T-helper 1 cell treated with Interleukin-12 subunit alpha and Interleukin-12 subunit beta and Interleukin-4 antibody, amounts not matched to agents 30 ng/mL and 1 ng/mL, for 36 hours (primary cell): ENCODE measurements at places on chromosomes 12 and 14. TPM values are rescaled to one million over a fixed set of nuclear protein-coding genes. Genes with fewer than 3 reads are reported as not detected.

Gene SSPN
- not detected in 2 replicates for total RNA-seq

Gene CCDC60
- not detected in 2 replicates for total RNA-seq

Gene IAPP
- total RNA-seq, result not detected in 2 replicates

Gene POLE2
- 23.9 and 25.5 TPM in 2 replicates for total RNA-seq

Gene TAS2R30
- 4.2 and 5.4 TPM in 2 replicates for total RNA-seq

Gene AP1G2
- 254 and 259 TPM in 2 replicates for total RNA-seq

Gene AJUBA
- total RNA-seq, result 0.74 and 1.9 TPM in 2 replicates

Gene CCDC38
- total RNA-seq, result 0.12 and 0.32 TPM in 2 replicates

Gene KRT5
- total RNA-seq, result not detected in 2 replicates

Gene P2RX7
- total RNA-seq, result 12.0 and 14.5 TPM in 2 replicates

Gene ZNF385A
- total RNA-seq, result 0.66 and 1.2 TPM in 2 replicates

Gene PPP1R3E
- 23.5 and 26.6 TPM in 2 replicates for total RNA-seq

Gene PMCH
- total RNA-seq, result 1.8 and 2.7 TPM in 2 replicates

Gene CLEC7A
- total RNA-seq, result 0.73 and 0.83 TPM in 2 replicates

Gene SLC25A21
- not detected in 2 replicates for total RNA-seq

Gene LRTM2
- total RNA-seq, result 0.41 TPM in 1 of 2 replicates, not detected in the other

Gene PLCZ1
- total RNA-seq, result not detected in 2 replicates

Gene MYL6B
- 52.2 and 61.9 TPM in 2 replicates for total RNA-seq

Gene PPM1H
- total RNA-seq, result 0.24 TPM in 1 of 2 replicates, not detected in the other

Gene OR4E1
- total RNA-seq, result 0.05 TPM in 1 of 2 replicates, not detected in the other

Gene SH2B3
- 36.1 and 39.8 TPM in 2 replicates for total RNA-seq

Gene SLC6A15
- total RNA-seq, result not detected in 2 replicates

Gene CCDC175
- total RNA-seq, result not detected in 2 replicates

Gene TMPRSS12
- not detected in 2 replicates for total RNA-seq

Gene KDM2B
- total RNA-seq, result 55.2 and 55.7 TPM in 2 replicates

Gene GPR65
- total RNA-seq, result 13.5 and 13.8 TPM in 2 replicates
